ENCODE measurements at places on chromosomes 12 and 14. TPM values are rescaled to one million over a fixed set of nuclear protein-coding genes. Genes with fewer than 3 reads are reported as not detected.

- DNase-seq, result peak; percentile 97
Observed at GRCh38 chr14:74362361-74362915, 14.2 kb downstream of the VRTN start.

DNA sequence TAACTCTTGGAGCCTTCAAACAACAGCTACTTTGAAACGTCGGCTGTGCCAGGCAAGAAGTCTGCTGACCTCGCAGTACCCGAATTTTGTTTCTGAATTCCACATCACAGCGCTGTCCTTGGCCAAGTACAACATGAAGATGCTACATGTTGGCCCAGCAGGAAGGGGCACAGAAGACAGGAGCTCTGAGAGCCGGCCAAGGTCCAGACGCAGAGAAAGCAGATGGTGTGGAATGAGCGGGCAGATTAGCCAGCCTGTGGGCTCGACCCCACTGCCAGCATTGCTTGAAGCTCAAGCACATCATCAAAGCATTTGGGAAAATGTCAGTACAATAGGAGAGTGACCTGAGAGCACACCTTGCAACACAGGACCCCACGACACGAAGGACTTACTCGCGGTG, 64.5 kb downstream of the FZD10 start:
- DNase-seq, result no peak

- DNase-seq, result no peak
Observed at GRCh38 chr14:29045237-29045636, 278.6 kb downstream of the FOXG1 start.

DNA sequence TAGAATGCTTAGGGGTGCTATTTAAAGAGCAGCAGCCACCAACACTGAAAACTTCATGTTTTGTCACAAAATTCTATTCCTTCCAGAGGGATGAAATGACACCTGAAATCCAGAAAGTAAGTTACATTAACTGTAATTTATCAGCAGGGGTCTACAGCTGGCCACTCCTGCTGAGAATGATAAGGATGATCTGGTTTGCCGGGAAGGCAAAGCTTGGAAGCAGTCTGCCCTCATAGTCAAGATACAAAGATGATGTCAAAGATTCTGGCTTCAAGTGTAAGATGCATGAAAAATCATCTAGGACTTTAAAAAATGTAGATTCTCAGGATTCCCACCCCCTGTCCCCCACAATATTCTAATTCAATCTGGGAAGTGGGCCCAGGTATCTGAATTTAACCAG, 58.4 kb downstream of the DCAF5 start:
- no peak for DNase-seq

DNA sequence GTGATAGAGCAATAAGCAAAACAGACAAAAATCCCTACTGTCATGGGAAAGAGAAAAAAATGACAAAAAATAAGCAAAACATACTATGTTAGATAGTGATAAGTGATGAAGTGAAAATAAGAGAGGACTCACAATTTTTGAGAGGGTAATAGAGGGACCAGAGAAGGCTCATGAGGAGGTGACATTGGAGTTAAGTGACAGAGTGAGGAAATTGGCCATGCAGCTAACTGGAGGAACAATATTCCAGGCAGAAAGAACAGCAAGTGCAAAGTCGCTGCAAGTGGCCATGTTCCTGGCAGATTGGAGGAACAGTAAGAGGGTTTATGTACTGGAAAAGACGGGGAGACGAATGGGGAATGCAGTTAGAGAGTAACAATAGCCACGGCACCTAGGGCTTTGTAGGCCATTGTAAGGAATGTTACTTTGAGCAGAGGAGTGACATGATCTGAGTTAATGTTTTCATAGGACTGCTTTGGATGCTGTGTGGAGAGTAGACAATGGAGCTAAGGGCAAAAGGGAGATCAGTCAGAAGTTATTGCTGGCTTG, 1.4 kb upstream of the SAV1 start:
- peak; percentile 61 for DNase-seq

DNA sequence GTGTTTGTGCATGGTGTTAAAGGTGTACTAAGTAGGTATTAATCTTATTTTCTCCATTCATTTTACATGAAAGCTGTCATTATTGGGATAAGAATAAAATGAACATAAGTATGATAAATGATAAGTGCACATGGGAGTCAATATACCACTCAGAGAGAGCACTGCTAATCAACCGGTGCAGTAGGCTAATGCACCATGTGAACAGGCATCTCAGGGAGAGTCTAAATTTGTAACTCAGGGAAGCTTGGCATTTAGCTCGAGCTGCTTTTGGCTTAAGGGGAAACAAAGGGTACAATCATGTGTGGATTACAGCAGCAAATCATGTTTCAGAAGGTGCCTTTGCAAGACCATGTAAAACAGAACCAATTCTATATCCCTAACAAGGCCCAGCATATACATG, 127.4 kb downstream of the MGST1 start:
- DNase-seq, result no peak

DNA sequence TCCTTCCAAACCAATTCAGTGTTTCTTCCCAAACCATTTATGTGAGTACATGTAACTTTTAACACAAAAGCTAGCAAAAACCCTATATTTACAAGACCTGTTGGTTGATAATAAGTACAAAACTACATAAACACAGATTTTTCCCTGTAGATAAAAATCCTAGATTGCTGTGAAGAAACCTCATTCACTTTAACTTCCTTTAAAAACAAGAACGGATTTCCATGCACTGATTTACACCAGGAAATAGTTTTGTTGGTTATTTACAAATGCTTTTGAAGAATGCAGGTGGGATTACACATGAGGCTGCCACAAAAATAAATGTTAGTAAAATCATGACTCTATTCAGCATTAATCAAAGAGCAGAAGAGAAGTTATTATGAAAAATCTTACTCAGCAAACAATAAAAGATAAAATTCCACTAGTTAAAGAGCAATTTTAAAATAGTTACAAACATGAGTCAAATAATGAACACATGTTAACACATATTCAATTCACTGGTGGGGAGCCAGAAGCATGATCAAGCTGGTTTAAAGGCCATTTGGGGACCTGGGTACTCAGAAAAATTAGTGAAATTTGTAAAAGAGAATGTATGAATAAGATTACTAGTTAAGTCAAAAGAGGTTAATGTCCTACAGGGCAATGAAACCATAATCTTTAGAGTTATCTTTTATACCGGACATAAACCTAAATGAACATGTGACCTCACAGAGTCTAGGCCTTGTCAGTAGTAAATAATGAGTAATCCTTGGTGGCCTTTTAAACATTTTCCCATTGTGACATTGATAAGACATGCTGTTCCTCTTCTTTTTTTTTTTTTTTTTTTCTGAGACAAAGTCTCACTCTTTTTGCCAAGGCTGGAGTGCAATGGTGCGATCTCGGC, 79.9 kb downstream of the PHLDA1 start:
- no peak for DNase-seq

GRCh38 chr14:69716478-69717187, 50.3 kb upstream of the SRSF5 start:
- DNase-seq, result no peak

The STRN3 gene
- 40.6 TPM for total RNA-seq

The CREBL2 gene
- 21.6 TPM for total RNA-seq

The PPP4R4 gene
- total RNA-seq, result 11.1 TPM

The IKZF4 gene
- total RNA-seq, result 12.2 TPM

The TMEM30B gene
- total RNA-seq, result 22.9 TPM

DNA sequence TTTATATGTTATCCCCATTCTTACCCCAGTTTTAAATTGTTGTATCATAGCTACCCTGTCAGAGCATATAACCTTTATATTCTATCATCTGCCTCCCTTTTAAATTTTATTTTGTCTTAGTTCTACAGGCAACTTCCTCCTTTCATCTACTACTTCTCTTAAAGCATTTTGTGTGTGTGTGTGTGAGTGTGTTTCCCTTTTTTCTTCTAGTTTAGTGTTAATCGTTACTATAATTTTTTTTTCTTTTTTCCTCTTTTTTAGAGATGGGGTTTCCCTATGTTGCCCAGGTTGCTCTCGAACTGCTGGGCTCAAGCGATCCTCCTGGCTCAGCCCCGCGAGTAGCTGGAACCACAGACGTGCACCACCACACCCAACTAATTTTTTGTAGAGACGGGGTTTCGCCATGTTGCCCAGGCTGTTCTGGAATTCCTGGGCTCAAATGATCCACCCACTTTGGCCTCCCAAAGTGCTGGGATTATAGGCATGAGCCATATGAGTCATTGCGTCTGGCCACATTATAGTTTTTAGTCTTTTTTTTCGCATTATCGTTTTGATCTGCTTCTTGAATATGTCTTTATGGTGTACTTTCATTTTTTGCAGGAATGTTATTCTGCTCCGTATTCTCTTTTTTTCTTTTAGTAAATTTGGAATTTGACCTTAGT, 33.1 kb upstream of the FBXO34 start:
- no peak for DNase-seq

DNA sequence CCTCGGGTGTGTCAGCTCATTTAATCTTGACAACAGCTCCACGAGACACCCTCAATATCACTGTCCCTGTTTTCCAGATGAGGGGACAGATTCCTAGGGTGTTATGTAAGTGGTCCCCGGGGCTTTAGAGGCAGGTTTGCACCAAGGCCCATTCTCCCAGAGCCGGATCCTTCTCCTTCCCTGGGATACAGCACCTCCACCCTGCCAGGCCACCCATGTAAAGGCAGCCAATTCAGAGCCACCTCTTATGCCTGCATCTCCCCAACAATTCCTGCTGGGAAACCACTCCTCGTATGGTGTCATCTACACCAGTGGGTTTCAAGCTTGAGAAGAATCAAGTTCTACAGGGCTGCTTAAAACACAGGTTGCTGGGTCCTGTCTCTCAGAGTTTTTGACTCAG, 4.1 kb upstream of the CYP46A1 start:
- DNase-seq, result no peak

- DNase-seq, result no peak
Observed at GRCh38 chr12:121550974-121551634, 29.7 kb downstream of the KDM2B start.

- DNase-seq, result peak; percentile 66
Observed at GRCh38 chr14:100375266-100375962, 52.3 kb downstream of the SLC25A47 start.

The TMCC3 gene
- total RNA-seq, result 2.4 TPM

Data from GM23338 (cell line).